ENCODE measurements at places on chromosomes 4 and X. TPM values are rescaled to one million over a fixed set of nuclear protein-coding genes. Genes with fewer than 3 reads are reported as not detected.

The CLGN gene
- not detected for polyA plus RNA-seq

The TECRL gene
- not detected for polyA plus RNA-seq

The CORIN gene
- not detected for polyA plus RNA-seq

DNA sequence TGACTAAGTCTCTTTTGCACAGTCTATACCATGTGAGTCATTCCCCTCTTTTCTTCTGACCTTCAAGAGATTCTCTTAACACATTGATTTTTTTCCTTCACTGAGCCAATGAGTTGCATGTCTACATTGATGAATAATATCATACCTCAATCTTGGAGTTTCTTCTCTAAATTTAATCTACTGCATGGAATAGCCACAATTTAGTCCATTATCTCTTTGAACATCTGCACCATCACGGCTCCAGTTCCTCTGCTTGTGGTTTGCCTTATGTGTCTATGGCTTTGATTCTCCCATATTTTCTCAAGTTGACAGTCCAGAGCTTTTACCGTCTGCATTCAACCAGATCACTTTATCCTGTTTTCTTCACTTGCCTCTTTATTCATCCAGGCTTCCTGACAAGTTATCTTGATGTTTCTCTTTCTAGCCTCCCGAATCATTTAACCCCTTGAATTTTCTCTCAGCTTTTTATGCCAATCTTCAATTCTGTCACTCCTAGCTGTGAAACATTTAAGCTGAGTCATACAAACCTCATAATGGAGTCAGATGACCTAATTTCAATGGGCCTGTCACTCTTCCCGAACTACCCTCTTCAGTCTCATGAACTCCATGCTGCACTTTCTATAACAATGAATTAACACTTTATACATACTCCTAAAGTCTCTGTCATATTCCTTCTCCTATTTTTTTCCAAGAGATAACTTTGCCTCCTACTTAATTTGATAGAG lies 222.3 kb downstream of the CPE start:
- H3K36me3 ChIP-seq, result no peaks in the 10 kb centered on the region
- no peaks in the 10 kb centered on the region for H3K4me1 ChIP-seq
- no peak overlapping the region for H3K27ac ChIP-seq
- no peak for DNase-seq
- H3K27me3 ChIP-seq, result no peaks in the 10 kb centered on the region

GRCh38 chrX:107551546-107551945 lies 76.8 kb upstream of the PRPS1 start:
- H3K4me1 ChIP-seq, result no peaks in the 10 kb centered on the region
- no peak for DNase-seq

DNA sequence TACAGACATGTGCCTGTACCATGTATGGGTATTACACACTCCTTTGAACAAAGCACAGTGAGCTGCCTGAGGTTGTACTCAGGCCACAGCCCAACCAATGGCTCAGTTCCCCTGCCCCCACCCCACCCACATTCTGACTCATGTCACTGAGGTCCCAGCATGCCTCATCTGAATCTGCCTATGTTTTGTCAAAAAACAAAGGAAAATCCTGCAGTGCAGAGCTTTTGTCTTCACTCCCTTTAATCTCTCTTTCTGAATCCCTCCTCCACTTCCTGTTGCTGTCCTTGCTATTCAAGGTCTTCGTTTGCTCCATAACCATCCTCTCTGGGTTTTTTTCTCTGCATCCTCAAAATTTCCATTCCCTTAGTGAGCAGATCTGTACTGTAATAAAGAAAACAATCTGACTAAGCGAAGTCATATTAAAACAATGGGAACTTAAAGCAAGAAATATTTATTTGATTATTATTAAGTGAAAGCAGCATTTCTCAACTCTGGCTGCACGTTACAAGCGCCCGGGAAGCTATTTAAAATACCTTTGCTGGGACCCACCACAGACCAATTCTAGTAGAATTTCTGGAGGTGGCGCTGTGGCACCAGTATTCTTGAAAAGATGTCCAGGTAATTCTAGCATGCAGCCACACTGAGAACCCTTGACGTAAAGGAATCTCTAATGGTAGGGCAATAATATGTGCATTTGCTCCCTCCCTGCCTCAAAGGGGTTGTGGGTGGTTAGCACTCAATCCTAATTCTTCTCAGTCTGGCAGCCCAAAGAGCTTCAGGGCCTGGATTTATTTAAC lies 8.7 kb downstream of the GUCY2F start:
- H3K4me1 ChIP-seq, result no peaks in the 10 kb centered on the region
- H3K27ac ChIP-seq, result no peak overlapping the region

GRCh38 chr4:167176723-167177367 lies 57.4 kb downstream of the SPOCK3 start:
- no peak overlapping the region for H3K27ac ChIP-seq
- H3K27me3 ChIP-seq, result no peaks in the 10 kb centered on the region
- DNase-seq, result no peak
- H3K36me3 ChIP-seq, result no peaks in the 10 kb centered on the region
- no peak overlapping the region for H3K4me3 ChIP-seq

DNA sequence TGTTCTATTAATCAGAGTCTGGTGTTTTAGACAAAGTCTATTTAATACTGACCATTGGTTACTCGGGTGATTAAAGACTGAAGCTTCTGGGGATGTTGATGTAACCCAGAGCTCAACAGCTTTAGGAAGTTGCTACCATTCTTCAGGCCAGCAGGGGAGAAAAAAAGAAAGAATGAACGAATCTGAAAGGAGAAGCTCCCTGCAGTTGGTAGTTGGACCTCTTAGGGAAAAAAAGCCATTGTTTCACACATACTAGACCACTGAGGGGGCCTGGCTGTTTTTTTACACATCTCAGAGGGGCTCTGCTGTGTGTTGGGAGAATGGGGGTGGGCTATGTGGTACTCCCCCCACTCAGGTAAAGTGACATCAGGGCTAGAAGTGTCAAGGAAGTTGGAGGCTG lies 378.9 kb downstream of the KCNIP4 start:
- no peak for DNase-seq
- H3K36me3 ChIP-seq, result no peaks in the 10 kb centered on the region
- no peaks in the 10 kb centered on the region for H3K4me1 ChIP-seq
- no peaks in the 10 kb centered on the region for H3K27me3 ChIP-seq
- H3K27ac ChIP-seq, result no peak overlapping the region
- no peak overlapping the region for H3K4me3 ChIP-seq

DNA sequence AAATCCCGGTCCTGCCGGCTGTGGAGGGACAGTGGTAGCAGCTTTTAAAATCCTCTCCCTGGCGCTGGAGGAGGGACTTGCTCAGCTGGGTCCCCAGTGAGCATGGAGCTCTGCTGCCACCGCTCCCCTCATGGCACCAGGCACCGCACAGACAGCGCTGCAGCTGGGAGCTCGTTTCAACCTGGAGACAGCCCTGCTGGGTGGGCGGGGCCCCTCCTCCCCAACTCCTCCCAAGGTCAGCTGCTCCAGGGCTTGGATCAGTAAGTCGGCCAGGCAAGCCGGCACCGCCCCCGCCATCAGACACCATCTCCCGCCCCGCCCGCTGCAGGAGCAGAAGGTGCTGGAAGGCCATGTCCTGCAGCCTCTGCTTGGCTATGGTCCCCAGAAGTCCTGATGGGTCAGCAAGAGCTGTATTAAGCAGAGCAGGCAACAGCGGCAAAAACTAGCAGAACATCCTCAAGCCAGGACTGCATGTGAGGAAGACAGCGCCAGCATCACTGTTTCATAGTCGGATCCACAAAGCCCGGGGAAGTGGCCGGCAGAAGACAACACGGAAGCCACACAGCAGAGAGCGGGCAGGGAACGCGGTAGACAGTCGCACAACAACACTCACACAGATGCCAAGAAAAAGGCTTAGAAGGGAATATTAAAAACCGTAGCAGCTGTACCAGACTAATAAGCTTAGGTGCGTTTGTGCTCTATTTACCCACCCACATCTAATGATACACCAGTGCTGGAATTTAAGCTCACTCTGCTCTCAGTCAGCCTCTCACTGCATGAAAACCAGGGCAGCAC lies 16.2 kb downstream of the ZFYVE28 start:
- peaks cover 2% of the 10 kb centered on the region for H3K36me3 ChIP-seq
- peak overlapping the region; percentile 37 for H3K4me3 ChIP-seq
- H3K4me1 ChIP-seq, result peaks cover 27% of the 10 kb centered on the region
- DNase-seq, result peak; percentile 16

- H3K27ac ChIP-seq, result no peak overlapping the region
- no peaks in the 10 kb centered on the region for H3K36me3 ChIP-seq
- no peak overlapping the region for H3K4me3 ChIP-seq
- no peak for DNase-seq
Observed at GRCh38 chr4:52704661-52705060, 45.6 kb upstream of the USP46 start.

DNA sequence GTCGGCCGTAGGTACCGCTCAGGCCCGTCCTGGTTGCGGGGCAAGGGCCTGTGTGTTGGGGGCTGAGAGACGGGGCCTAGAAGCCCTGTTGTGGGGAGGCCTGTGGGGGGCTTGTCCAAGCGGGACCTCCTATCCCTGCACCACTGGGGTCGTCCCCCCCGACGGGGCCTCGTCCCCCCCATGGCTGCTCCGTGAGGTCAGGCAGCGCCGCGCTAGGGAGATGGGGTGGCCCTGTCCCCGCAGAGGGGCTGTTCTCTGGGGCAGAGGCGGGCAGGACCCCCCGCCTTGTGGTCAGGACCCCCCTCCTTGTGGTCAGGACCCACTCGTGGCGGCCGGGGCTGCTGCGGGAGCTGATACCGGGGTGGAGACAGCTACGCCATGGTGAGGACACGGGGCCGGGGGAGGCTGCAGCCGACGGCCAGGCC lies 12.1 kb upstream of the GTPBP6 start:
- no peak overlapping the region for H3K27ac ChIP-seq
- peaks cover 8% of the 10 kb centered on the region for H3K4me1 ChIP-seq
- DNase-seq, result no peak
- no peak overlapping the region for H3K4me3 ChIP-seq
- no peaks in the 10 kb centered on the region for H3K36me3 ChIP-seq
- no peaks in the 10 kb centered on the region for H3K27me3 ChIP-seq

DNA sequence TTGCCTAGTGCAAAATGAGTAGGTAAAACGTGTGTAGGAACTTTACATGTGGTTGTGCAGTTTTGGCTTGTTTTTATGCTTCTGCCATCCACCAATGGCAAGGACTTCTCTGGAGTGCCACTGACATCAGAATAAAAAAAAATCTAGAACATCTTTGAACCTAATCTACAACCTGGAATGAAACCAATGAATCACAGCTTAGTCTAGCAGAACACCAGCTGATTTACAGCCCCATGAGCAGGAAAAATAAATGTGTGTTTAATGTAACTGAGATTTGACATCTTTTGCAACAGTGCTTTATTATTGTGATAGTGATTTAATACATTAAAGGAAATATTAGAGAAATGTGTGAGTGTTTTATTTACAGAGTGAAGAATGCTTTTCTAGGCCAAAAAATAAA lies 995.1 kb downstream of the PCDH7 start:
- H3K36me3 ChIP-seq, result no peaks in the 10 kb centered on the region
- H3K4me1 ChIP-seq, result no peaks in the 10 kb centered on the region
- no peaks in the 10 kb centered on the region for H3K27me3 ChIP-seq
- DNase-seq, result no peak

DNA sequence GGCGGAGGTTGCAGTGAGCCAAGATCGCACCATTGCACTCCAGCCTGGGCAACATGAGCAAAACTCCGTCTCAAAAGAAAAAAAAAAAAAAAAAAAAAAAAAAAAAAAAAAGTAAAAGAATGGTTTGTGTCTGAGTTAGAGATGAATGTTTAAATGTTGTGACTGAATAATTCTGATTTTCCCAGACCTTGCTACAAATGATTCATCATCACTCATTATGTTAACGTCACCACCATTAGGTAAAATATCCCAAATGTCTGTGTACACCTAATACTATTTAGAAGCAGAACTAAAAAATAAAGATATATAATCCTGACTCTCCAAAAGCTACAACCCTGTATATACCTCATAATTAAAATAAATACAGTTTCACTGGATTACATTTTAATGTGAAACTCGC lies 70.8 kb downstream of the HHIP start:
- no peak overlapping the region for H3K4me3 ChIP-seq
- H3K4me1 ChIP-seq, result no peaks in the 10 kb centered on the region
- H3K27me3 ChIP-seq, result no peaks in the 10 kb centered on the region
- no peak overlapping the region for H3K27ac ChIP-seq
